ENCODE measurements at places on chromosomes 3 and 15. TPM values are rescaled to one million over a fixed set of nuclear protein-coding genes. Genes with fewer than 3 reads are reported as not detected.

- peak; percentile 81 for DNase-seq
Observed at GRCh38 chr3:127672429-127673190, at the start of gene ABTB1. Gene ABTB1 (plus strand): TSS chr3:127672952. CDS start chr3:127673026, 74 bp downstream.

DNA sequence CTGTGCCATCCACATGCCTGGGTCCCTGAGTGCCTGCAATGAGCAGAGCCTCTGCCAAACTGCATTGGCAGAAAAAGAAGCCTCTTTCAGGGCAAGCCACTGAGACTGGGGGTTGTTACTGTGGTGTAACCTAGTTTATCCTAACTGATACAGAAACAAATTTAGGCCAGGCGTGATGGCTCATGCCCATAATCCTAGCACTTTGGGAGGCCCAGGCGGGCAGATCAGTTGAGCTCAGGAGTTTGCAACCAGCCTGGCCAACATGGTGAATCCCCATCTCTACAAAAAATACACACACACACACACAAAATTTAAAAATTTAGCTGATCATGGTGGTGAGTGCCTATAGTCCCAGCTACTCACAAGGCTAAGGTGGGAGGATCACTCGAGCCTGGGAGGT, 221.6 kb downstream of the TBC1D2B start:
- DNase-seq = no peak

GRCh38 chr3:195212749-195213375, 58.1 kb downstream of the XXYLT1 start:
- DNase-seq = no peak

- no peak for DNase-seq
Observed at GRCh38 chr3:98779541-98780335, 16.6 kb downstream of the ST3GAL6 start.

- no peak for DNase-seq
Observed at GRCh38 chr3:94462931-94463330, 400.1 kb downstream of the NSUN3 start.

DNA sequence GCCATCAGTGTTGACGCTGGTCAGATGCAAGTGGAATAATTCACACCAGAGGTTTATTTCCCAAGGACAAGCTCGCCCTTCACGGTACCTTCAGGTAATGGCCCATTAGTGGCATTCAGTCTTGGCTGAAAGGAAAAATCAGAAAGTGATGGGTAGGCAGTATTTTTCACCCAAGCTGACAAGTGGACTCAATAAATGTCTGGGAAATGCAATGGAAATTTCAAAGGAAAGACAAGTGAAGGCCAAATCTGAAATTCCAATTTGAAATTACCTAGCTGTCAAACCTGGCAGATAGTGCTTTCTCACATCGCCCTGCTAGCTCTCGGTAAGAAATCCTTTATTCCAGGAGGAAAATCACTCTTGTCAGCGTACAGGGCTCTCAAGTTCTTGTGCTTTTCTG, 413.5 kb downstream of the OCA2 start:
- no peak for DNase-seq

DNA sequence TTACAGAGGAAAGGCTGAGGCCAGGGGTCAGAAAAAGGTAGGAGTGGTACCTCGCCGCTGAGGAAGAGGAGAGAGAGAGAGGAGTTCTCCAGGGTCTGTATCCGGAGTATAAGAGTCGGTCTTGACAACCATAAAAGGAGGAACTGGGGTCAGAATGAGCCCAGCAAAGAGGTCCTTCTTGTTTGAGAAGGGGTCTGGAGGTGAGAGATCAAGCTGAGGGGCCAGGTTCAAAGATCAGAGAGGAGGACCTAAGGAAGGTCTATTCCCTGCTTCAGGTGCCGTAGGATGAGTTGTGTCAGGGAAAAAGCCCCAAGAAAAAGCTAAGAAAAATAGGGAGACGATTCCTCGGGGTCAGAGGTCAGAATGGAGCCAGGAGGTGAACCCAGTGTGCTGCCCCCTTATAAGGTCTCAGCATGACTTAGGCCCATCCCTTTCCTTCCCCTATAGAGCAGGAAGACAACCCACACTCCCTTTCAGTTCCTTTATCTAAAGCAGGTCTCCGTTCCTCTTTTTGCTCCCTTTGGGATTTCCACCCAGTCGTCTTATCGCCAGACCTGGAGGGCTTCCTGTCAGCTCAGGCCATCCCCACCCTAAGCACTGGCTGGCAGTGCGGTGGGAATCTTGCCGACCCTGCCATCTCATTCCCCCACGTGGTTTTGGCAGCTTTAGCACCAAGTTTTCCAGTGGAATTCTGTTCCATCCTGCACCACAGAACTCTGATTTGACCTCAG, 651 bp downstream of the MTMR14 start:
- no peak for DNase-seq

DNA sequence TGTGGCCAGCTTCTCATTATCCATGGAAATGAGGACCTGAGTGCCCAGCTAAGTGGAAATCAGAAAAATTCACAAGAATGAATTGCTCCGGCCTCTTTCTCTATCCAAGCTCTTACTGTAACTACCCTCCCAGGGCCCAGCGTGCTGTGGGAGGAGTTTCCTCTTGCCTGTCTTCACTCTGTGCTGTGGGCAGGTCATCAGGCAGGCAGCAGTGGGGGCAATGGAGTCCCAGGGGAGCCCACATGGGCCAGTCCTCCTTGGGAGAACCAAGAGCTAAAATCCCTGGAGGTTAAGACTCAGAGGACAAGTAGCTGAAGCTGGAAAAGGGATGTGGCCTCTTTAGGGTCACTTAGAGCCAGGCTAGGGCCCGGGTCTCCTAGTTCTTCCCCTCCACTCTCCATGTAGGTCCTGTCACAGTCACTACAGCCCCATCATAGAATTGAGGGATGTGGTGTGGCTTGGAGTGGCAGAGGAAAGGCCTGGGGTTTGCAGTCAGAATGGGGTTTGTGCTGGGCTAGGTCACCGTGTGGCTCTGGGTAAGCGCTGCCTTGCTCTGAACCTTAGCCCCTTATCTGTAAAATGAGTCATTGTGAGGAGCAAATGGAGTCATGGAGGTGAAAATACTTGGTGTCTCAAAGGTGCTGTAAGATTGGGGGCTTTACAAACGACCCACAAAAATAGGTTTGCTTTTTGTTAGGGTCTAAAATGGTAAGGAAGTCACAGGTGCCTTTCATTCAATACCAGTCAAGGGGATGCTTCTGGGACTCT, 3.7 kb downstream of the GASK1A start:
- DNase-seq = no peak

DNA sequence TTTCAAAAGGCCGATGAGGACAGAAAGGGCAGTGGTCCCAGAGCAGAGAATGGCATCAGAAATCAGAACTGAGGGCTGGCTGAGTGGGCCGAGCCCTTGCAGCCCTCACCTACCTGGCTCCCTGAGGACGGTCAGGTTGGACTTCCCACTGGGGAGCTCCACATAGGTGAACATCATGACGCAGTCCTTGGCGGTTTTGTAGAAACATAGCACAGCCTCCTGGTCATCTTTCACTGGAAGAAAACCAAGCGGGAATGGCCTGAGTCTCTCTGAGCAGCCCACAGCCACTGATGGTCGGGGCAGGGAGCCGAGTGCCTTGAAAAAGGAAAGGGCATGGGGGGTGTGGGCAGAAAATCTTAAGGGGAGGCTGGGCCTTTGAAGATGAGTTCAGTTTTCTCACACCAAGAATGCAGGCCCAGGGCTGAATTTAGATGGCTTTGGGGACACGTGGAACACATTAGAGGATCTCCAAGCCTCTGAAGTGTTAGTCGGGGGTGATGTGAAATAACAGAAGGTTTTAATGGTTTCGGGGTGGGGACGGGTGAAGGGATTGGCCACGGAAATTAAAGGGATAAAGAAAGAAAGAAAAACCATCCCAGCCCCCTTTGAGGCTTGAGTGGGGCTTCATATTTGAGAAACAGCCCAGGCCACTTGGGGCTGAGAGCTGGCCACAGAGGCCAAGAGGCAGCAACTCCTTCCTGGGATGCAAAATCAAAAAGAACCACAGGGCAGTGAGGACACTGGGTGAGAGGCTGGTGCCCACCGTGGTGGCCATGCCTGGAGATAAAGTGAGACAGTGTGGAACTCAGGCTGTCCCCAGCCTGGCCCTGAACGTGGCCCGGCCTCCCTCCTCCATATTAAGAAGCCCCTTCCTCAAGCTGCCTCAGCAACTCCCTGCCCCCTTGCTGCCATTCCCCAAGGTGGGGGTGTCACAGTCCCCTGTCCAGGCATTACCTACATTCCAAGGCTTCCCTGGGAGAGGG, 36.2 kb downstream of the UMPS start:
- no peak for DNase-seq

- DNase-seq = no peak
Observed at GRCh38 chr3:129358772-129359371, 69.6 kb downstream of the EFCAB12 start.

- no peak for DNase-seq
Observed at GRCh38 chr3:58707390-58707930, 40.9 kb upstream of the FAM3D start.

GRCh38 chr3:36843065-36844051, 79.0 kb upstream of the DCLK3 start:
- DNase-seq = no peak

- DNase-seq = no peak
Observed at GRCh38 chr3:13673207-13673606, 124.3 kb downstream of the FBLN2 start.

DNA sequence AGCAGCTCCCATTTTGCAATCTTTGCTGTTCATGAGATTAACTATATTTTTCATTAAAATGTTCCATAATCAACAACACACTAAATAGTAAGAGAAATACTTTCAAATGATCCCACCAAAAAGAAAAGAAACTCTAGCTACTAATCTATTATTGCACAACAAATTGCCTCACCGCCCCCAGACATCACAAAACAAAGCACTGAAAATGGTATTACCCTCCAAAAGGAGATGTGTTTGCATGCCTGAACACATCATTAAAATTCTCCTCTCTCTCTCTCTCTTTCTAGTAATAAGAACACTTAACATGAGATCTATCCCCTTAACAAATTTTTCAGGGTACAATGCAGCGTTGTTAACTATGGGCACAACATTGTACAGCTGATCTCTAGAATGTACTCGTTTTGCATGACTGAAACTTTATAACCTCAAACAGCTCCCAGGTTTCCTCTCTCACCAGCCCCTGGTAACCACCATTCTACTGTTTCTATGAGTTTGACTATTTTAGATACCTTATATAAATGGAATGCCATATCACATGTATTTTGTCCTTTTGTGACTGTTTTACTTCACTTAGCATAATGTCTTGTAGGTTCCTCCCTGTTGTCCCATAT, 33.1 kb downstream of the WNT5A start:
- no peak for DNase-seq

DNA sequence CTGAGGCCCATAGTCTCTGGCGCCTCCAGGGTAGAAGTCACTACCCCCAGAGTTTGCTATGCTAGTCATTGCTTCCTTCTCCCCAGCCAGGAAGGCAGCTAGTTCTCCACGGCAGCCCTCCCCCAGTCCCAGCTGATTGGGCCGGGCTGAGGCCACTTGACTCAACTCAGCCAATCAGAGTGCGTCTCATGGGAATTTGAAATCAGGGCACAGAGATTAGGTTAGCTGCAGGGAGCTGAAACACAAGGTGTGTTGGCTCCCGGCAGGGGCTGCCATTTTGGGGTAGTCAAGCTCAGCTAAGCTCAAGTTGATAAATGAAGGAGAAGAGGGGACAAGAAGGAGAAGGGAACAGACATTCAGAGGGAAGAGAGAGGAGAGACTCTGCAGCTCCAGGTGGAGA, 32.8 kb downstream of the LINGO1 start:
- no peak for DNase-seq

DNA sequence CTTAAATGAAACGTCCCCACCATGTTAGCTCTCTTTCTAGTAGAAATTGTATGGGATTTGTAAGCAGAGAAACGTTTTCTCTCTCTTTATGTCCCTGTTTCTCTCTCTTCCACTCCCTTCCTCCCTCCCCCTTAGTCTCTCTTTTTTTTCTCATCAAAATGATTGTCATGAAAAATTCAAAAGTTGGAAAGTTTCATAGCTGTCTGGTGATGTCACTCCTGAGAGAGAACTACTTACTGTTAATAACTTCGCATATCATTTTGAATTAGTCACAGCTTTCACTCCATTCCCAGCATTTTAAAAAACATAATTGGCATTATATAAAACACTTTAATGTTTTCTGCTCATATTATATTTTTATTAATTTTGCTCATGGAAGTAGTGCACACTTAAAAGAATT, 331.1 kb downstream of the C3orf38 start:
- DNase-seq = no peak

GRCh38 chr15:50904211-50904610, 4.3 kb upstream of the AP4E1 start:
- DNase-seq = no peak

DNA sequence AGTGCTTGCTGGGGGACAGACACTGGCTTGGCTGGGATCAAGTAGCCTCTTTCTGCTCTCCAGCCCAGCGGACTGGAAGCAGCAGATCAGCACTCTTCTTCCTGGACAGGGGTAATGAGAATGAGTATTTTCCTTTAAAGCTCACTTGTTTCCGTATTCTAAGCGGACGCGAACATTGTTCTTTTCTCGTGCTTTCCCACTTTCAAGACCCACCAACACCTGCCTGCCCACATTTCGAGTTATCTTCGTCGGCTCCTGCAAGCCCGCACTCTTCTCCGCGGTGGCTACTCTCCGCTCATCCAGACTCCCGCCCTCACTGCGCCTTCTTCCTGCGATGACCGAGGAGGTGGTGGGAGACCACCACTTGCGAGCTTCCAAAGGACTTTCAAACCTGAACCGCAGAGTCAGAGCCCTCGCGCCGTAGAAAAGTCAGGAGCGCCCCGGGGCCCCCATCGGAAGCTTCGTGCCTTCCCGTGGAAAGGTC, 1.6 kb upstream of the PPM1L start:
- DNase-seq = peak; percentile 38

GRCh38 chr3:101172516-101172915, 147.9 kb downstream of the IMPG2 start:
- no peak for DNase-seq

DNA sequence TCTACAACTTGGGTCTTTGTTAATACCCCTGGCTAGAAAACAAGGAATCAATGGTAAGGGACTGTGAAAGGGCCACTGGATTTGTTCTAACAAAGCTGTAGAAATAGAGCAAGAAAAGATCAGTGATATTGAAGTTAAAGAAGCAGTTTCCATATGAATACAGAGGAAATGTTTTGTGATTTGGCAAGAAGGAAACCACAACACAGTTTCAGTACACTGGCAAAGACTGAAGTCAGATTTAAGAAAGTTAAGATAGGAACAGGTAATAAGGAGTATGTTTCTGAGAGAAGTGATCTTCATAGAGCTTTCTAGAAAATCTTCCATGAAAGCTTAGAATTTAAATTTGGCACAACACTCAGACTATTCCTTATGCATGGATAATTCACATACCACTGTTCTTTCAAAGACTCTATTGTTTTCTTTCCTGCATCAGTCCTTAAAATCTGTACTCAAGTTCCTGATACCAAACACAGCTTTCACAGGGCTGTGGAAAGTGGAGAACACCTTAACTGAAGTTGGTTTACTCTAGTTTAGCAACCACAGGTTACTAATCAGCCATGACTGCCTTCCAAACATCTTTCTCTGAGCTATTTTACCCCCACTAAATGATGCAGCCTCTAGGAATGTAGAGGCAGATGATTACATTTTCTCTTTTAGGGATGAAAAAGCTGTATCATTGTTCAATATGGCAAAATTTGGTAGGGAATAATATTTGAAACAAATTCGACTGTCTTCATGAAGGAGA, 32.4 kb upstream of the ALCAM start:
- DNase-seq = no peak

Gene STAC
- total RNA-seq = 1.7 TPM

Gene ACKR2
- total RNA-seq = not detected

Gene SETD2
- total RNA-seq = 48.5 TPM

Gene STAB1
- total RNA-seq = 23.2 TPM

Gene TNK2
- total RNA-seq = 53.6 TPM

Gene EOMES
- not detected for total RNA-seq

Gene SSUH2
- not detected for total RNA-seq

All from gastrocnemius medialis (tissue), 4 donors.